Central memory CD4-positive, alpha-beta T cell (primary cell): ENCODE measurements at places on chromosomes 5 and 9.

DNA sequence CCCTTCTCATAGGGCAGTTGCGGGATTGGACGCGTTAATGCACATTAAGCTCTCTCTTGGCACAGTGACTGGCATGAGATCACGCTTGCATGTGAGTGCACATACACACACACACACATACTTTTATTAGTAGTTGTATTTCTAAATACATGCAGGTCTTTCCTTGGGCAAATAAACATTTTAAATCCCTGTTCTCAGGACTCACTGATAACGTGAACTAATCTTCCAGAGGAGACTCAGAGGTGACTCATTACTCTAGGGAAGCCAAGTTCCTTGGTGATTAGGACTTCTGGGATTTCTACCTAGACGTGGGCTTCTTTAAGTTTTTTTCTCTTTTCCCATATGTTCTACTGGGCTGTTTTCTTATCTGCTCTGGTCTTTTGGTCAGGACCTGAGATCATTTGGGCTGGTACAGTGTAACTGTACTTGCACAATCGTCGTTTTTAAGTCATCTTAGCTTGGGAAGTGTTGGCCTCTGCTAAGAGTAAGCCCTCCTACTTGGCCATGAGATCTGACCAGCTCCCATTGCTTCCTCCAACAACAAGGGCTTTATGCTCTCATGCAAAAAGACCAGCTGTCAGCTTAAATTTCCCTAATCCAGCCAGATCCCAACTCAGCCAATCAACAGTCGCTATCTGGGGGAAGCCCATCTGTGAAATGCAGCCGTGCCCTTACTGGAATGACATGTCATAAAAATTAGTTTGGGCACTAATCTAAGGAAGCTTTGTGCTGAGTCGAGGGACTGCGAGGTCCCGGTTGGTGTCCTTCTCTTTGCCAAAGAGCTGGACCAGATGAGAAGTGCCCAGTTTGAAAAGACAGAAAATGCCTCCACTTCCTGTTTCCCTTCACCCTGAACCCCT, 176.4 kb upstream of the ANKRD55 start:
- no peak for DNase-seq

DNA sequence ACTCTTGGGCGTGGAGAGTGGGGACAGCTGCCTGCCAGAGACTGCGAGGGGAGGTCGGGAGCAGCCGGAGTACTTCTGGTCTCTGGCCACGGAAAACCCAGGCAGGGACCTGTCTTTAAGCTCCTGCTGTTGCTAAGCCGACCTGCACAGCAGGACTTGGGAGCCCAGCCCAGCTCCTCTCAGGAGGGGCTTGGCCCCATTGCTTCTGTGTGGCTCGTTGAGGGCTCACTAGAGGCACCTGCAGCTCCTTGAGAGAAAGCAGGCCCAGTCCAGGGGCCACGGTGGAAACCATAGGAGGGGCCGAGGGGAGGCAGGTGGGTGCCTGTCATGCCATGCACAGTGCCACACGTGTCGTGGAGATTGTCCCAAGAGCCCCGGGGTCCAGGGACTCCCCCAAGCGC, 3.3 kb upstream of the LCN2 start:
- DNase-seq: no peak

- DNase-seq: no peak
Measured at GRCh38 chr5:53071738-53072137, 37.8 kb downstream of the MOCS2 start.

DNA sequence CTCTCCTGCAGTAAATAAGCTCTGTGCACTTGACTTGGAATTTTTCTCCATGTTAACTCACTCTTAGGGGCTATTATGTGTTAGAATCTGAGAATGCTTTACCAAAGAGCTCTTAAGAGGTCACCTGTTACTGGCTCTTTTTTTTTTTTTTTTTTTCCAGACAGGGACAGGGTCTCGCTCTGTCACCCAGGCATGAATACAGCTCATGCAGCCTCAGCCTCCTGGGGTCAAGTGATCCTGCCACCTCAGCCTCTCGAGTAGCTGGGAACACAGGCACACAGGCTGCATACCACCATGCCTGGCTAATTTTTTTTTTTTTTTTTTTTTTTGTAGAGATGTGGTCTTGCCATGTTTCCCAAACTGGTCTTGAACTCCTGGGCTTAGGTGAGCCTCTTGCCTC, 22.1 kb downstream of the HMGXB3 start:
- no peak for DNase-seq

- DNase-seq: no peak
Measured at GRCh38 chr9:9499546-9499945, 1113.3 kb downstream of the PTPRD start.

- no peak for DNase-seq
Measured at GRCh38 chr9:115107701-115108100, 10.3 kb downstream of the TNC start.

DNA sequence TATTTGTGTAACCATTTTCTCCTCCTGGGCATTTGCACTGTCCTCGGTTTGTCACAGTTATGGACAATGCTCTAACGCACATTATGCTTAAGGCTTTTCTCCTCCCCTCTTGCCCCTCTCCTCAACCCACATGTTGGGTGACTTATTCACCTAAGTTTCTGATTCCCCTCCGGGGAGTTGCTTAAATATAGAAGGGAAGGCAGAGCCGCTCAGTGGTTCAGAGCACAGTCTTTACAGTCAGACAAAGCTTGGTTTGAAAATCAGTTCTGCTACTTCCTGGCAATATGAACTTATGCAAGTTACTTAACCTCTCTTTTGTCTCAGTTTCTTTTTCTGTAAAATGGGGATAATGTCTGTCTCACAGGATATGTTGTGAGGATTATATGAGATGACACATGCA, 41.2 kb upstream of the SPRY4 start:
- DNase-seq: no peak

DNA sequence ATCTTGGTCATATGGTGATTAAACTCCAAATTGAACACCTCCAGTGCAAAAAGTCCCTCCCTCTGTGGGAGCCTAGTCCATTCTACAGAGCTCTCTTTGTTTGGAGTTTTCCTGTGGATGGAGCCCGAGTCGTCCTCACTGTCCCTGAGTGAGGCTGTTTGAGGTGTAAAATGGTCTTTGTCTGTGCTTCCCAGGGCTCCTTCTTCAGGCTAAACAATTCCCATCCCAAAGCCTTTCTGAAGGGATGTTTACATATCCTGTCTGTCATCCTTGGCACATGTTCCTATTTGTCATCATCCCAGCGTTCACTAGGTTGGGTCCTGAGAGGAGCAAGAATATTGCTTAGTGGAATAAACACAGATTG, 68.9 kb downstream of the COL27A1 start:
- no peak for DNase-seq

DNA sequence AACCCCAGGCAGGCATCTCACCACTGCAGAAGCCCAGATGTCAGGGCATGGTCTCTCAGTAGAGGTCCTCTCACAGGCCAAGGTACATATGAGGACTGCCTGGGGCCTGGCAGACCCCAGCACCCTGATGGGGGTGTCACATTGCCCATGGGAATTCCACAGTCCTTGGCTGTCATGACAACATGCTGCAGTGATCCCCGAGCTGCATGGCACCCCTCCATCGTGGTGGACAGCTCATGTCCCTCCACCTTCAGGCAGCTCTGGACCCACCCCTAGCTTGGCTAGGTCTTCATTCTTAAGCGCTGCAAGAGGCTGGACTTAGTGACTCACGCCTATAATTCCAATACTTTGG, 74.1 kb upstream of the LRRTM2 start:
- DNase-seq: no peak

DNA sequence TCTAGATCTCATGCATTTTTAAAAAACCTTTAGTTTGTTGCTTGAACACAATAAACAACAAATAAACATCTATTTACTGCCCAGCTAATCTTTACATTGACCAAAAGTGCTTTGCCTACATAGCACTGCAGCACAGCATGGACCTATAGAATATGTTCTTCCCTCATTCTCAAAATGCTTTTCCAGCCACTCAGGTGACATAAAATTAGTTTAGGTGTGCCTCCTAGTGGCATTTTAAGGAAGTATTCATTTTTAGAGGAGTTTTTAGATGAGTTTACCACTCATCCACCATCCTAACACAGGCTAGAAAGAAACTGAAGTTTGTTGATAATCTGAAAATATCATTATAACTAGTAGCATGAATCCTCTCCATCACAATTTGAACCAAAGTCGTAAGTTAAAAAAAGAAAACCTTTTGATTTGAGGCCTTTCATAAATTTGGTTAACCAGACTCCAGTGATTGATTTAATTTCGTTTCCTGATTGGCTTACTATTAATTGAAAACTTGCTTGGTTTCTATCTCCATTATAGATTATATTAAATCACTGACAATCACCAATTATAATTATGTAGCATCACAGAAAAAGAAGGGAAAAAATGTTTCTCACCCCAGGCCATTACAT, 12.6 kb downstream of the PLGRKT start:
- peak; percentile 44 for DNase-seq

GRCh38 chr5:88364991-88365390, 96.3 kb upstream of the TMEM161B start:
- no peak for DNase-seq

- DNase-seq: no peak
Measured at GRCh38 chr5:54093081-54093492, 217.3 kb downstream of the ARL15 start.

- DNase-seq: no peak
Measured at GRCh38 chr5:64147849-64148441, 17.7 kb upstream of the RNF180 start.

DNA sequence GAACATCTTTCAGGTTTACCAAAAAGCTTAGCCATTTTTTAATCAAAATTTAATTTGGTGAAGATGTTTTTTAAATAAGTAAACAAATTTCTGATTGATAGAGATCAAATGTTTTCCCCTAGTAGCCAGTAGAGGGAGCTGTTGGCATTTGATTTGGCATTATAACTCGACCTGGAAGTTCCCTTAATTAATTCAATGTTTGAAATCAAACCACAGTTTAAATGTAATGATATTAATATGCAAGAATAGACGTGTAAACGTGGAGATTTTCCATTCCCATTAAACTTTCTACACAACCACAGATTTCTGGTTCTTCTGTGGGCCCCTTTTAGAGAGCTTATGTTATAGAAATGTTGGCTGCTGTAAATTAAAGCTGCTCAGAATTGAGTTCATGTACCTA, 148.1 kb upstream of the MPDZ start:
- DNase-seq: no peak

DNA sequence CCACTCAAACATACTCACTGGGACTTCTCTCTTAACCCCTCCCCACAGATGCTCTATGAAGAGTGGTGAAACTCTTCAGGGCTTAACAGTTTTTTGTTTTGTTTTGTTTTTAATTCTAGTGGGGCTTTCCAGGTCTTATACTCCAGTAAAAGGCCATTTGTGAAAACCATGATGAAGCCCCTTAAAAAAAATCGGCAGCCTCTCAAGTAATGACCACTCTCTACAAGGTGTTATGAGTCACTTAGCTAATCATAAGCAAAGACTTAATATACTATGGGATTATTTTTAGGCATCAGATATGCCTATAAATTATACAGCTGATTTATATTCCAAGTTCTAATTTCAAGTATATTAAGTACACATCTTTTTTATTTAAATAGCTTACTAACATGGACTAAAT, 607.9 kb downstream of the RAB3C start:
- DNase-seq: no peak

- DNase-seq: no peak
Measured at GRCh38 chr9:75715360-75715759, 175.1 kb upstream of the PCSK5 start.

DNA sequence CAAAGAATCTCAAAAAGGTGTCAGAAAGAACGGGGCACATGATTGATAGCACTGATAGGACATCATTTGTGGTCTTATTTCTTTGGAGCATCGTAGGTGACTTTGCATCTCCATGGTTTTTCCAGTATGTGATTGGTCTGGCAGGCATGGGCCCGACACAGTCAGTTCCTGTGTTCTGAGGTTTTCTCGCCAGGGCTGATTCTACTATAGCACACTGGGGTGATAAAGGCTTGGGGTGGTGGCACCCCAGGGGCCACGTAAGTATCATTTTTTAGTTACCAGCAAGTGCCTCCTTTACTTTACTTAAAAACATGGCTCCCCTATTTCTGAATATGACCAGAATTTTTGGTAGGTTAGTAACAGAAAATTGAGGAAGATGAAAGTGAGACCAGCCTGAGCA, 202.7 kb downstream of the RFK start:
- no peak for DNase-seq

DNA sequence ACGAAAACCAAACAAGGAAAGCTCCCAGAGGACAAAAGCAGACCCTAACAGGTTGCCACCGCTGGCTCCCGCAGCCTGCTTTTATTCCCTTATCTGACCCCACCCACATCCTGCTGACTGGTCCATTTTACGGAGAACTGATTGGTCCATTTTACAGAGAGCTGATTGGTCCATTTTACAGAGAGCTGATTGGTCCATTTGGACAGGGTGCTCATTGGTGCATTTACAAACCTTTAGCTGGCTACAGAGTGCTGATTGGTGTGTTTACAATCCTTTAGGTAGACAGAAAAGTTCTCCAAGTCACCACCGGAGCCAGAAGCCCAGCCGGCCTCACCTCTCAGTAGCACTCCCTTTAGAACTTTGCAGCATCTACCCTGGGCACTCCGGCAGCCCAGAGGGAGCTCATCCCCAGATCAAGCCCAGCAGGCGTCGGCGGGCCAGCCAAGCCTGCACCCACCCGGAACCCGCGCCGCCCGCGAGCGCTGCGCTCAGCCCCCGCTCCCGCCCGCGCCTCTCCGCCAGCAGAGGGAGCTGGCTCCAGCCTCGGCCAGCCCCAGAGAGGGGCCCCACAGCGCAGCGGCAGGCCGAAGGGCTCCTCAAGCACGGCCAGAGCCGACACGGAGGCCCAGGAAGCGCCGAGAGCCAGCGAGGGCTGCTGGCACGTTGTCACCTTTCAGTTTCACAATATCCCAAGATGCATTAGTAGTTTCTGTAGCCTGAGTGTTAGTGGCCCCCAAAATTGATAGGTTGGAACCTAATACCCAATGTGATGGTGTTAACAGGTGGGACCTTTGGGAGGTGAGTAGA, 35.3 kb upstream of the CLPTM1L start:
- DNase-seq: peak; percentile 53

- DNase-seq: no peak
Measured at GRCh38 chr5:133121080-133121479, 69.3 kb downstream of the HSPA4 start.

- no peak for DNase-seq
Measured at GRCh38 chr5:163293836-163294235, 143.6 kb upstream of the CCNG1 start.

GRCh38 chr5:151078490-151079262, 2.2 kb downstream of the TNIP1 start:
- peak; percentile 64 for DNase-seq

DNA sequence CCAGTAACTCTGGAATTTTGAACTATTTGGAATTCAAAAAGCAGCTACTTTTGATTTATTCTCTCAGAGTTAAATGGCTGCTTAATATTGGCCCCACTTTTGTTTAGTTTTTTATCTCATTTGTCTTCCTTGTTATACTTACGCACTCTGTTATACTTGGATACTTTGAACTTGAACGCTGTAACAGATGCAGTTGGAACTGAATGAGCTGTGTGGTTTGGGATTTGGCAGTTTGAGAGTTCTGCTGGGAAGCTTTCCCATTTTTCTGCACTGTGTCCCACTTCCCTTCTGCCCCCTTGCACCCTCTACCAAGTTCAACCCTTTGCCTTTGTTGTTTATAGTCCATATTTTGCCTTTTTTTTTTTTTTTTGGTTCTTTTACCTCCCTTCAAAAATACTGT, 3.8 kb downstream of the RHOBTB3 start:
- no peak for DNase-seq
